ACHN (cell line): ENCODE measurements at places on chromosomes 4 and X.

- DNase-seq: peak; percentile 73
Observed at GRCh38 chr4:109921384-109921808, 8.7 kb downstream of the EGF start.

DNA sequence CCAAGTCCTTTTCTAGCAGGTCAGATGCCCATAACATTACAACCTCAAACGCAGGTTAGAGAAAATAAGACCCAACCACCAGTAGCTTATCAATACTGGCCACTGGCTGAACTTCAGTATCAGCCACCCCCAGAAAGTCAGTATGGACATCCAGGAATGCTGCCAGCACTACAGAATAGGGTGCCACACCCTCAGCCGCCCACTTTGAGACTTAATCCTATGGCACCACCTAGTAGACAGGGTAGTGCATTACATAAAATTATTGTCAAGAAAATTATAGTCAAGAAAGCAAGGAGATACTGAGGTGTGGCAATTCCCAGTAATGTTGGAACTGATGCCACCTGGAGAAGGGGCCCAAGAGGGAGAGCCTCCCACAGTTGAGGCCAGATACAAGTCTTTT, 19.9 kb upstream of the TRIM61 start:
- DNase-seq: peak; percentile 13

- no peak for DNase-seq
Observed at GRCh38 chrX:29824176-29824906, 391.0 kb upstream of the MAGEB2 start.

DNA sequence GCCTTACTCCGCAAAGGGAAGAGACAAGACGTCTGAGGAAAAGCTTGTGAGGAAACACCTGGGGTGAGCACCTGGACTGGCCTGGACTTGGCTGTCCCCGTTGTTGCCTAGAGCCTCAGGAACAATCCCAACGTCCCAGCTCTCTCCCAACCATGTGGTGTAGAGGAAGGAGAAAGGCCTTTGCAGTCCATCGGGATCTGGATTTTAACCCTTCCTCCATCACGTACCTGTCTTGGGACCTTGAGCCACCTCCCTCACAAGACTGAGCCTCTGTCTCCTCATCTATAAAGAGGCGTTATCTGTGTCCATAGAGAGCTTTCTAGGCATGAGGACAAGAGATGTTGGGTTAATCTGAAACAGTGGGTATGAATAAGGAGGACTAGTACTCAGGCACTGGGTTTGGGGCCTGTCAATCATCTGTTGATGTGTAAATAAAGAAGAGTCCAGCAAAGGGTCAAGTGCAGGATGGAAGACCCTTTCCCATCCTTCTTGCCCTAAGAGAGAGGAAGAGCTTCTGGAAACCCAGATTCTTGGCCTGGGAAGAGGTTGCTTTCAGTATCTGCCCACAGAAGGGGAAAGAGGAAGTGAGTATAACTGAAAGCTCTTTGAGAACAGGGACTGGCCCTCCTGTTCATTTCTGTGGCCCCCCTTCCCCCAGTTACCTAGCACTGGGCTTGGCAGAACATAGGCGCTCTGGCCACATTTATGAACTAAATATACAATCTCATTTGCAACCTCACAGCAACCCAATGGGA, 137.1 kb downstream of the PJA1 start:
- DNase-seq: no peak

DNA sequence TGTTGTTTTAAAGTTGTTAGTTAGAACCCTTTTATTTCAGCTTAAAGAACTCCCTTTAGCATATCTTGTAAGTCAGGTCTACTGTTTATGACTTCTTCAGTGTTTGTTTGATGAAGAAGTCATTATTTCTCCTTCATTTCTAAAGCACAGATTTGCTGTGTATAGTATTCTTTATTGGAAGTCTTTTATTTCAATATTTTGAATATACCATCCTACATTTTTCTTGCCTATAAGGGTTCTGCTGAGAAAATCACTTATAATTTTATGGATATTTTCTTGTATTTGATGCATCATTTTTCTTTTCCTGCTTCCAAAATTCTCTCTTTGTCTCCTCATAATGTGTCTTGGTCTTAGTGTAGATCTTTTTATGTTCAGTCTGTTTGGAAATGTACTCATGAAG, 134.5 kb downstream of the CPXCR1 start:
- no peak for DNase-seq

- DNase-seq: no peak
Observed at GRCh38 chrX:110320381-110320987, 2.6 kb upstream of the AMMECR1 start.

DNA sequence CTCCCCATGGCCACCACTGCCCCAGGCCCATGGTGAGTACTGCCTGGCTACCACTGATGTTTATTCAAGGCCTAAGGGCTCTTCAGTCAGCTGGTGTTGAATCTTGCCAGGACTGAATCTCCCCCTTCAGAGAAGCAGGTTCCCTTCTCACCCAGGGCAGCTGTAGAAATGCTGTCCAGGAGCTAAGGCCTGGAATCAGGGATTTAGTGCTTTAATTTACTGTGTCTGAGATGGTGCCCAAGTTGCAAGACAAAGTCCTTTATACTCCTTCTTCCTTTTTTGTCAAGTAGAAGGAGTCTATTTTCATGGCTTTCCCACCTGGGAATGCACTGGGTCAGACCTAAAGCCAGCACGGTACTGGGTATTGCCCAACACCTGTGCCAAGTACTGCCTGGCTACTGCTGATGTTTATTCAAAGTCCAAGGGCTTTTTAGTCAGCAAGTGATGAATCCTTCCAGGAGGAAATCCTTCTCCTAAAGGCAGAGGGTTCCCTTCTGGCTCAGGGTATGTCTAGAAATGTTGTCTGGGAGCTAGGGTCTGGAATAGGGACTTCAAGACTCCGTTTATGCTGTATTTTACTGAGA, 117.6 kb upstream of the ATOH1 start:
- no peak for DNase-seq

- DNase-seq: no peak
Observed at GRCh38 chr4:64465263-64465662, 56.0 kb upstream of the TECRL start.

DNA sequence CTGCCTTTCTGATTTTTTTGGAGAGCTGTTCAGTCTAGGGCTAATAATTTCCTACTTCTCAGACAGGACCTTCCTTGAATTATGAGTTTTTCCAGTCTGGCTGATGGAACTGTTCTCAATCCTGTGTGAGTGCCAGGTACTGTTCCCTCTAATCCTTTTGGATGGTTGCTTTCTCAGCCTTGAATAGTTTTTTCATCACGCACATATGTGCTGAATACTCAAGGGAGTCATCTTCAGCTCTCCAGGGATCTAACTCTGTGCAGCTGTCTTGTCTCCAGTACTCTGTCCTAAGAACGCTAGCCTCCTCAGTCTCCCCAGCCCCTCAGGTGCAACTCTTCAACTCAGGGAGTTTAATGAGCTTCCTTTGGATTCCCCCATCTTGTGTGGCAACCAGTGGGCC, 93.2 kb downstream of the GASK1B start:
- no peak for DNase-seq

DNA sequence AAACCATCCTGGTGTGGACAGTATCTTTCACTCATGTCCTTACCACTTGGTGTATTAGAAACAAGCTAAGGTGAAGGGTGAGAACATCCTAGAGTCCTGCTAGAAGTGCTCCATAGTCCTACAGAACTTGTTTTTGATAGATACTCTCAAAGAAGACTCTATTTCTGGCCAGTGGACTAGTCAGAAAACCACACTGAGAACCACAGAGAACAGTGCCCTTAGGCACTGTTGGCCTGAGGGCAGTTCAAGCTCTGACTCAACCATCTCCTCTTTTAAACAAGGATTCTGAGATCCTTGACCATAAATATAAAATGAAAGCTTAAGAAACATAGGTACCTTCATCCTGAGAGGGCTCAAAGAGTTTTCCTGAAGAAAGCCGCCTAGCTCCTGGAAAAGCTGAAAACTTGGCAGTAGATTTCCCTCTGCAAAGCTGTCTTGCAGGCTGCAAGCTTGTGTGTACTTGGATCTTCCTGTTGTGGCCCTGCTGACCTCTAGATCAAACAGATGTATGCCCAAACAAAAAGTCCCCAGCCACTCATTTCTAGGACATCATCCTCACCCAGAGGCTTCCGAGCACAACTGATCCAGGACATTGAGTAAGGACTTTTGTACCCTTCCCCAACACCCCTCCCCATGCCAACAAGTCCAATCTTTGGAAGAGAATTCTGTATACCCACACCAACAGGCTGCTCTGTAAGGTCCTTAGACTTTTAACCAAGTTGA, 111.6 kb upstream of the CXCL13 start:
- no peak for DNase-seq

DNA sequence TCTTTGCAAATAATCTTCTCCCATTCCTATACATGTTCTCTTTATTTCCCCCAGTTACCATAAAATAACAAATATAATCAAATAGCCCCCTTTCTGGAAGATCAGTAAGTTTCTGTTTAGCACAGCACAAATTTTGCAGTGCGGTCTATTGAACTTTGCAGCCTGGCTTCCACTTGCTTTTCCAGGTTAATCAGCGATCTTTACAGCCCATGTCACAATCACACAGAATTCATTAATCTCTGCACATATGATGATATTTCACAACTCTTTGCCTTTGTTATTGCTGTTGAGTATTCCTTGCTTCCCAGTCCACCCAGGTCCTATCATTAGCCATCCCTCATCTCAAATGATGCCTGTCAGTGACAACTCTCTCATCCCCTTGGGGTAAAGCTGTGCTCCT, 2358.0 kb downstream of the PCDH7 start:
- DNase-seq: no peak

- no peak for DNase-seq
Observed at GRCh38 chr4:128590034-128590740, 219.3 kb upstream of the JADE1 start.

- peak; percentile 36 for DNase-seq
Observed at GRCh38 chrX:56978172-56978571, 17.2 kb downstream of the SPIN3 start.

DNA sequence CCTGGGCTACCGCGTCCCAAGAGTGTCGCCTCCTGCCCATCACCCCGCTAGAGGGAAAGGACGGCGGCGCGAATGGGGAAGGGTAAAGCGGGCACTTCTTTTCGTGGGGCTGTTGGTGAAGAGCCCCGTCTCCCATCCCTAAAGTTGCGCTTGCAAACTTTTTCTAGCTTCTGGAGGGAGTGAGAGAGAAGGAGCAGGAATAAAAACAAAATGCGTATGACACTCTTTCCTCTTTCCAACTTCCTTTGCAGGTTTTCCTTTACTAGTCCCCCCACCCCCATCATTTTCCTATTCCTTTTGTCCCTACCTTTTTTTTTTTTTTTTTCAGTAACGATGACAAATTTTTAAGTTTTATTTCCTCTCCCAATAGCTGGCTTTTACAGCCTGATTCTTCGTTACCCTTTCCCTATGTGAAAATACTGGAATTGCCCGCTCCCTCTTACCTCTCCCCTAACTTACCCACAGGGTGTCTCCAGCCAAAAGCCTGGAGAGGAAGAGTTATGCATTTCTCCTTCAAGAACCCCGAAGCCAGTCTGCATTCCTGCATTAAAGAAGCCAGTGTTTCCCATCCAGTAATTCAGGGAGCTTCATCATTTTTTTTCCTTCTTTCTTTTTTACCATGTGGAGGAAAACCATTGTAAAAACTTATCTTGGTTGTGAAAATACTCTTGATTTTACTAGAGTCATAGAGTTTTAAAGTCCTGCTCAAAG, 613 bp upstream of the ARSJ start:
- no peak for DNase-seq

- no peak for DNase-seq
Observed at GRCh38 chr4:34732176-34732950, 1512.0 kb downstream of the ARAP2 start.

GRCh38 chr4:4914965-4915845, 55.7 kb downstream of the MSX1 start:
- no peak for DNase-seq

DNA sequence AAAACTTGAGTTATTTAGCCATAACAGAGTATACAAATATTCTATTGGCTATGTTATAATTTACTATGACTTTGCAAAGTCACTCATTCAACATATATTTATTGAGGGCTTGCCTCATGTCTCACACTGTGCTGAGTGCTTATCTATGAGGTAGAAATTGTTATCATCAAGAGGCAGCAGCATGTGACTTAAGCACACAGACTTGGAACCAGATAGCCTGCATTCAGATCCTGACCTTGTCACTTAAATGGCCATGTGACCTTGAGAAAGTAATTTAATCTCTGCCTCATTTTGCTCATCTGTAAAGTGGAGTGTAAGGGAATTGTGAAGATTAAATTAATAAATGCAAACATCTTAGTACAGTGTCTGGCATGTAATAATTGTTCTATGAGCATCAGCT, 10.1 kb upstream of the EXOSC9 start:
- no peak for DNase-seq

DNA sequence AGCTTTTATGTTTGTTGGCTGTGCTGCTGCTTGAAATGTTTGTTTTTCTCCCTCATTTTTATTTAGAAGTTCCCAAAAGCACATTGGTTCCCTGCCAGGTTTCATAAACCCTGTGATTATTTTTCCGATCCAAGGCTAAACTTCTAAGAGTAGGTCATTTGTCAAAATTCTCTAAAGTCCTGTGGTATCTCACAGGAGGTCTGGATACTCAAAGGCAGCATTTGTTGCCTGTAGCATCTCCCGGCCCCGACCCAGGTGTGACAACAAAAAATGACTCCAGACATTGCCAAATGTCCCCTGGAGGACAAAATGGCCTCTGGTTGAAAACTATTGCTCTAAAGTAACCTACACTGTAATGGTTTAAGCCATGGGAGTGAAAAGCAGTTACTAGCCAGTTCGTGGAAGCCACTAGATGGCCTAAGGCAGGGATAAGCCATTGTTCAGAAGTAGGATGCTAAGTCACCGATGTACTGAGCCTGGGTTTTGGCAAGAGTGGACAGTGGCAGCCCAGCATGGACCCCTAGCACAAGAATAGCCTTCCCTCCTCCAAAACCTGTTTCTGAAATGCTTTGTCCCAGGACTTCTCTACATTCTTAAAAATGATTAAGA, 256.1 kb downstream of the THOC2 start:
- no peak for DNase-seq

DNA sequence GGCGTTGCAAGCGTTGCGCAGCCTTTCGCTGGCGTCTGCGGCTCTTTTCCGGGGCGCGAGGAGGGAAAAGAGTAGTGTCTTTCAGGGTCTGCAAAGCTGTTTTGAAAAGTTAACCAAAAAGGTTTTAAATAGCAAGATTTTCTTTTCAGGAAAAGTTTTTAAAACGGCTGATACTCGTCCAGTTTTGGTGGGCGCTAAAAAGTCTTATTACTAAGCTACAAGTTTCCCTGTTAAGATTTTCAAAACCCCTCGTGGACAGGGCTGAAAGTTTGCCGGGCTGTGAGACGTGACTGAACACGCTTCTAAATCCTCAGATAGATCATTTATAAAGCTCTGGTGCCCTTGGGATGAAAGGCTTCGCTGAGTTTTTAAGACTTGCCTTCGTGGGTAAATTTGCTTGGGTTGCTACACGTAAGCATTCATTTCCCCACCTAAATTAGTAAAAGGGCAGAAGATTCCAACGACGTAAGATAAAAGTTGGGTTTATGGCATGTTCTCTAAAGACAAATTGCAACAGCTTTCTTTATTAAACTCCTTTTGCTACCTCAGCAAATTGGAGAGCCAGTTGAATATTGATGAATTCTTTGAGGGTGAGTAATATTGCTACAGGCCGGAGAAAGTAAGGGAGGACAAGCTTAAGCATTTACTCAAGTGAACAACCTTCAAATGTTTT, 91.5 kb downstream of the HPRT1 start:
- DNase-seq: peak; percentile 67

GRCh38 chrX:71909956-71910355, 689 bp upstream of the NHSL2 start:
- peak; percentile 2 for DNase-seq
